CD4-positive, alpha-beta memory T cell (primary cell): ENCODE measurements at places on chromosomes 5 and 9.

DNA sequence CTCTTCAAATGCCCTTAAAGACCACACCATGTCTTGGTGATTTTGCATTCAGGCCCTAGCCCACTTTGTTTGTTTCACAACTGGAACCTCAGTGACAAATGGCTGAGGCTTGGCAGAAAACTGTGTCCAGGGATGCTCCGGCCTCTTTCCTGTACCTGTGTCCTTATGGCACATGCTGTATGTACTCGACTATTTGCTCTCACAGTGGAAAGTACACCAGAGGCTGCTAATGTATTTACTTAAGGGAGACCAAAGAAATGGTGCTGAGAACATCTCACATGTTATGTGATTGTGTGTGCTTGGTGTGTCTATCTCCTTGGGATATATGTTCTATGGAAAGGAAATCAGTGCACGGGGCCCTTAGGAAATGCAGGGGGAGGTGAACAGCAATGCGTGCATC lies 263.3 kb downstream of the GADD45G start:
- no peaks in the 10 kb centered on the region for H3K36me3 ChIP-seq
- H3K4me1 ChIP-seq = no peaks in the 10 kb centered on the region
- no peak for DNase-seq
- no peaks in the 10 kb centered on the region for H3K27me3 ChIP-seq
- no peak overlapping the region for H3K4me3 ChIP-seq
- H3K27ac ChIP-seq = no peak overlapping the region

- DNase-seq = no peak
- H3K27ac ChIP-seq = no peak overlapping the region
- H3K4me1 ChIP-seq = no peaks in the 10 kb centered on the region
- H3K27me3 ChIP-seq = no peaks in the 10 kb centered on the region
- no peak overlapping the region for H3K4me3 ChIP-seq
- H3K36me3 ChIP-seq = no peaks in the 10 kb centered on the region
Measured at GRCh38 chr5:108607421-108607820, 140.3 kb upstream of the FER start.

GRCh38 chr9:2158111-2158610 lies 143.0 kb downstream of the SMARCA2 start:
- H3K4me3 ChIP-seq = peak overlapping the region; percentile 36
- H3K27me3 ChIP-seq = no peaks in the 10 kb centered on the region

- H3K4me3 ChIP-seq = no peak overlapping the region
- no peak for DNase-seq
- no peaks in the 10 kb centered on the region for H3K4me1 ChIP-seq
- no peaks in the 10 kb centered on the region for H3K36me3 ChIP-seq
Measured at GRCh38 chr5:174087783-174088182, 42.3 kb downstream of the NSG2 start.

DNA sequence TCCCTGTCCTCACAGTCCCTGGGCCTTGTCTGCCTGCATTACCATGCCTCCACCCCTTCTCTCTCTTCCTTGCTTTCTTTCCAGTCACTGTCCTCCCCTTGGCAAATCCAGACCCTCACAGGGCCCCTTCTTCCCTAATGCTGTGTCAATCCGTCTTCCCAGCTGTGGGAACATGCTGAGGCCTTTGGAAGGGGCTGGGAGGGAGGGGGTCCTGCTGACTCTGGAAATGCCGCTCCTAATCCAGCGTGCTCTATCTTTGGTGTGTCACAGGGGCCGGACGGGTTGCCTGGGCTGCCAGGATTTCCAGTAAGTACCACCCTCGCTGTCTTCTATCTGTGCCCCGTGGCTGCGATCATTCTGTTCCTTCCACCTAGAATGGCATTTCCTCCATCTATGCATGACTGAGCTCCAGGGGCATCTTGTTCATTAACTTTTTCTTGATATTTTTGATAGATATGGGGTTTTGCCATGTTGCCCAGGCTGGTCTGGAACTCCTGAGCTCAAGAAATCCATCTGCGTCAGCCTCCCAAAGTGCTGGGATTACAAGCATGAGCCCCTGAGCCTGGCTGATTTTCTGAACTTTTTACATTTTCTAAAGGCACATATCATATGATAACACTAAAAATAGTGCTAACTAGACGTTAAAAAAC lies 64.5 kb upstream of the TGFBR1 start:
- no peak for DNase-seq
- no peaks in the 10 kb centered on the region for H3K4me1 ChIP-seq
- H3K27ac ChIP-seq = no peak overlapping the region
- H3K4me3 ChIP-seq = no peak overlapping the region
- H3K27me3 ChIP-seq = no peaks in the 10 kb centered on the region

- H3K4me1 ChIP-seq = peaks cover 10% of the 10 kb centered on the region
- H3K4me3 ChIP-seq = no peak overlapping the region
- H3K27ac ChIP-seq = no peak overlapping the region
Measured at GRCh38 chr9:109887079-109887478, 107.1 kb downstream of the PALM2AKAP2 start.

DNA sequence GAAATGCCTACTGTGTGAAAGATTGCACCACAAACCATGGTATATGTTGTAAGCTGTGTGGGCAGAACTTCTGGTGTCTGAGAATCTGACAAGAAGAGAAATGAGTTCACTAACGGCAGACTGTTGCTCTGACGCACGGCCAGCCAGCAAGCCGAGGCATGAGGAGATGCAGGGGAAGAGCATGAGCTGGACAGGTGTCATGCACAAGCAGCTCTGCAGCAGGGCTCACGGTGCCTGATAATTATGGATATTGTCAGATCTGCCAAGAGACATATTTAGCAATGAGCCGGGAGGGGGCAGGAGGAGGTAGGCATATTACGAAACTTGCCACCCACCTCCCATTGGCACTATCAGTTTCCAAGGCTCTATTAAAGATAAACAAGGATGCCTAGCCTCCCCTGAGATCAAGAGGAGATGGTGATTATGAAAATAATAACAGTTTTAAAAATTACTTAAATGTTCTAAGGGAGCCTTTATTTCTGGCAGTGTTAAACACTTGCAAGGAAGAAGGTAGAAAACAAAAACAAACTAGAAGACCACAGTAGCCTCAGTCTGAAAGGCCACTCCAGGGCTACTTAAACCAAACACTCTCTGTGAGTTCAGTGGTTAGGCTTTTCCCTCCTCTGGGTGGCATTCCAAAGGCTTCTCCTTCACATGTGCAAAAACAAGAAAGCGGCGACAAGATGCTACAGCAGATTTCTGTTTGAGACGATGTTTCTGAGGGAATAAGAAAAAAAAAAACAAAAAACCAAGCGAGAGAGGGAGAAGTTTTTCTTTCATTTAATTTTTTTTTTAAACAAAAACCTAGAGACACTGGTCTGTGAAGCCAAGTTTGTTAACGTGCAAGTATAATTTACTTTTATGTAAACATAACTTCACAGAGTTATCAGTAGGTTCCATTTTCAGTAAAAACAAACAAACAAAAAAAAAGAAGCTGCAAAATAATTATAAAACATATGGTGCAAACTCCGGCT lies 339.5 kb downstream of the BNC2 start:
- H3K27ac ChIP-seq = no peak overlapping the region
- H3K36me3 ChIP-seq = no peaks in the 10 kb centered on the region
- no peak for DNase-seq
- no peak overlapping the region for H3K4me3 ChIP-seq
- no peaks in the 10 kb centered on the region for H3K27me3 ChIP-seq

GRCh38 chr9:129664746-129665388 lies 580 bp upstream of the PRRX2 start:
- DNase-seq = no peak
- H3K4me3 ChIP-seq = no peak overlapping the region
- H3K27me3 ChIP-seq = peaks cover 7% of the 10 kb centered on the region
- H3K4me1 ChIP-seq = no peaks in the 10 kb centered on the region
- no peak overlapping the region for H3K27ac ChIP-seq
- no peaks in the 10 kb centered on the region for H3K36me3 ChIP-seq

- no peaks in the 10 kb centered on the region for H3K36me3 ChIP-seq
- H3K4me3 ChIP-seq = no peak overlapping the region
- no peaks in the 10 kb centered on the region for H3K27me3 ChIP-seq
- H3K4me1 ChIP-seq = no peaks in the 10 kb centered on the region
Measured at GRCh38 chr5:67393211-67393610, 196.6 kb upstream of the CD180 start.

GRCh38 chr5:34923694-34924461 lies 5.5 kb upstream of the DNAJC21 start:
- no peak overlapping the region for H3K4me3 ChIP-seq
- no peak for DNase-seq
- H3K36me3 ChIP-seq = peaks cover 40% of the 10 kb centered on the region
- H3K4me1 ChIP-seq = peaks cover 3% of the 10 kb centered on the region

DNA sequence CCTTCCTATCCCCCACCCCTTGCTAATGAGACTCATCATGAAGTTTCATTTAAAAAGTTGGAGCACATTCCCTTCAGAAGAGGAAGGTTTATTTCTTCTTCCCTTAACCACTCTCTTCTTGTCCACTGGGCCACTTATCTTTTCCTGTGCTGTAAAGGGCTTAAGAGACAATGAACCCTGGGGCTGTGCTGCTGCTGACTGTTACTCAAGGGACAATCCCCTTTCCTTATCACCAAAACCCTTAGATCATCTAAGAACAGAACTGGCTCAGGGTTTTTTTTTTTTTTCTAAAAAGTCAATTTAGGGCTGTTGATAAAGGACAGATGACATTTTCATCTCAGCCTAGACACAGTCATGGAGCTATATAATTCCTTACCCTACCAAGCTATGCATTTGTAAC lies 29.6 kb downstream of the CAPSL start:
- no peak overlapping the region for H3K4me3 ChIP-seq
- DNase-seq = no peak
- H3K4me1 ChIP-seq = no peaks in the 10 kb centered on the region
- no peak overlapping the region for H3K27ac ChIP-seq

DNA sequence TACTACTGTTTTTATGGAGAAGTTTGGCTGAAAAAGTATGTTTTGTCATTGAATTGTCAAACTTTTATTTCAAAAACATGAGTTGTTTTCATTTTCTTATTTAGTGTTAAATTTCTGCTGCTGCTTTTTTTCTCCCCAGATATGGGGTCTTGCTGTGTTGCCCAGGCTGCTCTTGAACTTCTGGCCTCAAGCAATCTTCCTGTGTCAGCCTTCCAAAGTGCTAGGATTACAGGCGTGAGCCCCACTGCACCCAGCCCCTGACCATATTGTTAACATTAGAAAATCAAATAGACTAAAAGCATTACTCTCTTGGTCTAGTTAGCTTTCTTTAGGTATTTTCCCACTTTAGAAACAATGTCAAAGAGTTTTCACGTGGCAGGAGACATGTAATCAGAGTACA lies 215.3 kb downstream of the KDM4C start:
- no peaks in the 10 kb centered on the region for H3K27me3 ChIP-seq
- H3K27ac ChIP-seq = no peak overlapping the region
- H3K4me1 ChIP-seq = no peaks in the 10 kb centered on the region
- no peak overlapping the region for H3K4me3 ChIP-seq

GRCh38 chr5:149707097-149707496 lies 23.0 kb upstream of the PPARGC1B start:
- peaks cover 8% of the 10 kb centered on the region for H3K27me3 ChIP-seq
- no peak overlapping the region for H3K27ac ChIP-seq
- H3K36me3 ChIP-seq = no peaks in the 10 kb centered on the region

GRCh38 chr5:180785794-180786221 lies 16.8 kb downstream of the MGAT1 start:
- no peak overlapping the region for H3K4me3 ChIP-seq
- no peaks in the 10 kb centered on the region for H3K27me3 ChIP-seq
- DNase-seq = no peak
- peaks cover 8% of the 10 kb centered on the region for H3K4me1 ChIP-seq
- H3K27ac ChIP-seq = no peak overlapping the region

DNA sequence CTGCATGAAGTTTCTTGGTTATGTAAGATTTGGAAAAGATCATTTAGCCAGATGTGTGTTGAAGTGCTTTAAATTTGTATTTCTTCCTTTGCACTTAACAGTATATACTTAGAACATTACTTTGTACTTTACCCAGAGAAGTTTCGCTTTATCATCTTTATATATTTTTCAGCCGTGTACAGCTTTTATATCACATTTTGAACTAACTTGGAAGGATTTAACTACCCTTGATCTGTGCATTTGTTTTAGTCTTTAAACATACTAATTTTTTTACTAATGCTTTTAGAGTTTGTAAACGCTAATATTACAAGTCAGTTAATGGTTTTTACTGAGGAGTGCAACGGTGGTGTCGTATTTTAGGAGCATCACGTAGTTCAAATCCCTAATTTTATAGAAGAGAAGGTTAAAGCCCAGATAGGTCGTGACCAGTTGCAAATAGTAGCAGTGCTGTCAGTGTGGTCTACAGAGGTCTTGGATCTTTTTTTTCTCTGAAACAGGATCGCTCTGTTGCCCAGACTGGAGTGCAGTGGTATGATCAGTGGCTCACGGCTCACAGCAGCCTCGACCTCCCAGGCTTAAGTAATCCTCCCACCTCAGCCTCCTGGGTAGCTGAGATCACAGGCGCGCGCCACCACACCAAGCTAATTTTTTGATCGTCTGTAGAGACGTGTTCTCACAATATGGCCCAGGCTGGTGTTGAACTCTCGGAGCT lies 2.0 kb downstream of the MATR3 start:
- no peak for DNase-seq
- no peaks in the 10 kb centered on the region for H3K27me3 ChIP-seq
- H3K27ac ChIP-seq = peak overlapping the region; percentile 100
- H3K4me3 ChIP-seq = peak overlapping the region; percentile 86
- no peaks in the 10 kb centered on the region for H3K36me3 ChIP-seq

DNA sequence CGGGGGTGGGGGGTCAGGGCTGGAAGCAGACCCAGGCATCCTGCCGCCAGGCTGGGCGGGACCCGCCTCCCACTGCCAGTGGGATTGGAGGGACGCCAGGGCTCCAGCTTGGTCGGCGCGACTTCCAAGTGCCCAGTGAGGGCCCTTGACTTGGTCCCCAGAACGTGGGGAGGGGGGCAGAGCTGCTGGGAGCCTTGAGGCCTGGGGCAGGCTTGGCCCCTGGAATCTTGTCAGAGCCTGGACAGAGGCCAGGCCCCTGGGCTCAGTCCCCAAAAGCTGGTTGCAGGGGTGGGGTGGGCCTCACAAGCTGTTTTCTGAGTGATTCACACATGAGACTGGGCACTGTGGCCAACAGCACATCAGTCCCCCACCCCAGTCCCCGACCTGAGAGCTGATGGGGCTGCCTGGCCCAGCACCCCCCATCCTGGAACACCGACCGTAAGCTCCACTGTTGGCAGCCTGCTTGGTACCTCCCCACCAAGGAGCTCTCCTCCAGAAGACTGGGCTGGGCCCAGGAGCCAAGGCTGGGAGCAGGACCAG lies 526 bp downstream of the CLIC3 start:
- H3K4me3 ChIP-seq = peak overlapping the region; percentile 32
- H3K36me3 ChIP-seq = peaks cover 7% of the 10 kb centered on the region
- H3K27me3 ChIP-seq = no peaks in the 10 kb centered on the region
- DNase-seq = no peak
- peak overlapping the region; percentile 39 for H3K27ac ChIP-seq

- no peak overlapping the region for H3K27ac ChIP-seq
- no peak overlapping the region for H3K4me3 ChIP-seq
- H3K27me3 ChIP-seq = no peaks in the 10 kb centered on the region
- H3K4me1 ChIP-seq = no peaks in the 10 kb centered on the region
- DNase-seq = no peak
Measured at GRCh38 chr5:150815010-150815409, 31.3 kb upstream of the IRGM start.
